ENCODE measurements at places on chromosomes 5 and 9.

GRCh38 chr5:150675069-150675468 lies 14.0 kb downstream of the MYOZ3 start:
- no peak for DNase-seq

DNA sequence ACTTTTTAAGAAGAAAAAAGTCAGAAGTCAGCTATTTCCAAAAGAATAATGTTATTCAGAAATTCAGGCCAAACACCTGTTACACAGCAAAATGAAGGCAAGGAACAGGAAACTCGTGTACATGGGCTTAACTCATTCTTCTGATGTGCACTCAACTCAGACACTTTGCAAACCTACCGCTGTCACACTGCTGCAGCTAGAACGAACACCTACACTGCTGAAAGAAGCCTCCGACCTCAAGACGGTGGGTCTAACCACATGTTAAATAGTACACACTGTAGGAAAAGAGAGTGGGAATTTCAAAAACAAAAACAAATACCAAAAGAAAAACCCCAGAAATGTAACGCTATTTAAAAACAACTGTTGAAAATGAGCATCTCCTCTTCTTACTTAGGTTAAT lies 384.5 kb downstream of the IRX1 start:
- no peak for DNase-seq

DNA sequence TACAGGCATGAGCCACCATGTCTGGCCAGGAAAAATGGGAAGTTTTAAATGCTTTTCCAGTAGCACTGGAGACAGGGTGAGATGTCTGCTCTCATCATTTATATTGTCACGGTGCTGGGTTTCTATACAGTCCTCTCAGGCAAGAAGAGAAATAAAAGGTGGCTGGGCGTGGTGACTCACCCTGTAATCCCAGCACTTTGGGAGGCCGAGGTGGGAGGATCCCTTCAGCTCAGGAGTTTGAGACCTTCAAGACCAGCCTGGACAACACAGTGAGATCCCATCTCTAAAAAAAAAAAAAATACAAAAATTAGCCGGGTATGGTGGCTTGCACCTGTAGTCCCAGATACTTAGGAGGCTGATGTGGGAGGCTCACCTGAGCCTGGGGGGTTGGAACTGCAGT lies 4.8 kb upstream of the GRIN1 start:
- no peak for DNase-seq

- DNase-seq = peak; percentile 9
Observed at GRCh38 chr9:132351404-132352045, 3.3 kb downstream of the SETX start.

- DNase-seq = no peak
Observed at GRCh38 chr9:124932333-124932732, 8.6 kb downstream of the GOLGA1 start.

DNA sequence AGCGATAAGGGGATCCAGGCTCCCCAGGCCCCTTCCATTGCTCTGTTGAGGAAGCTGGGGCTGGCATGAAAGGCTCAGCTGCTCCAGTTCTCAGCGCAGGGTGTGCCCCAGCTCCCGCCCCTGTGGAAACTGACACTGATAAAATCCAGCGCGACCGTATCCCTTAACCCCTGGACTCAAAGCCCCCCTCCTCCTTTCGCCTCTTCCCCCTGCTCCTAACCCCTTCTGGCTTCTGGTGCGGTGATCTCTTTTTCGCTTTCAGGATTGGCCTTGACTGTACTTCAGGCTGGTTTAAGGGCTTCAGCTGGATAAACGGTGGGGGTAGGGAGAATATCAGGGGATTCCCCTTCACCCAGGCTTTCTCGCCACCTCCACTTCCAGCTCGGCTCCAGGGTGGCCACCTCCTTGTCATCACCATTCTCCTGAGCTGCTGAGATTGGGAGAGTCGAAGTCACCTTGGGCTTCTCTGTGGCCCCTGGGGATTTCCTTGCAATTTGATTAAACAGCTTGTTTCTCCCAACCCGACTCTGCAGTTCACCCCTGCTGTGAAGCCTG lies 843 bp downstream of the BSPRY start:
- DNase-seq = no peak

GRCh38 chr9:128244091-128244836 lies 31.5 kb downstream of the GOLGA2 start:
- DNase-seq = no peak

GRCh38 chr9:5593904-5594303 lies 35.0 kb upstream of the RIC1 start:
- DNase-seq = no peak

DNA sequence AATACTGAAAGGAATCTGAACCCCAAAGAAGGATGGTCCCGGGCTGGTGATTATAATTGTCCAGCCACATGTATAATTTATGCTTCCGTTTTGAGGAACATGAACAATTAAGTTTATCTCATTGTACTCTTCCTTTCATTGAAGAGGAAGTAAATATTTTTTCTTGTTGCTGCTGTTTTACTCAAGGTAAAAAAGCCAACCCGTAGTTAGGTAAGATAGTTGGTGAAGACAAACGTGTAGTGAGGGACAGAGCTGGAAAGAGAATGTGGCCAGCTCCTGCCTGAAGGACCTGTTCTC lies 5.1 kb downstream of the RCL1 start:
- no peak for DNase-seq

- no peak for DNase-seq
Observed at GRCh38 chr9:87451149-87451548, 46.5 kb upstream of the DAPK1 start.

DNA sequence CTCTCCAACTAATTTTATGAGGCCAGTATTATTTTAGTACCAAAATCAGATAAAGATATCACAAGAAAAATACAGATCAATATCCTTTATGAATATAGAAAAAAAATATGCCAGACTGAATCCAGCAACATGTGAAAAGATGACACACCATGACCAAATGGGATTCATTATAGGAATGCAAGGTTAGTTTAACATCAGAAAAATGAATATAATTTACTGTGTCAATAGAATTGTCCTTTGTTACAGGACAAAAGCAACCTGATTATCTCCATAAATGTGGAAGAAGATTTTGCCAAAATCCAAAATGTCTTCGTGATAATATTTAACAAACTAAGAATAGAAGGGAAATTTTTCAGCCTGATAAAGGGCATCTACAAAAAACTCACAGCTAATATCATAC lies 66.4 kb upstream of the DAB2 start:
- DNase-seq = no peak

GRCh38 chr5:167528651-167529050 lies 762.8 kb upstream of the WWC1 start:
- no peak for DNase-seq

DNA sequence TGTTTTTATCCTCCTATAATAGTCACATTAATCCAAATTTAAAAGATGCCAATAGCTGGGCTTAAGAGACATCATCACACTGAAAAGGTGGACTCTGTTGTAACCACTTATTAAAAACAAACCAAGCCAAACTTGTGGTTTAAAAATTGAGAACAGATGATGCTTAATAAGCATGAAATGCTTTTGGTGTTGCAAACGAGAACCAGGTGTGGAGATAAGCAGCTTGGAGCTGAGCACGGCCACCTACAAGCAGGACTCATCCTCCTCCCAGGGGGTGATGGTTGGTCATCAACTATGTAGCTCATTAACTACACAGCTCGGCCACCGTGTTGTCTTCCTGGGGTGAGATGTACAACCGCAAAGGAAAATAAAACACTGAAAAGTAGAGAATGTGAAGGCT lies 154.4 kb downstream of the NPR3 start:
- DNase-seq = no peak

- DNase-seq = no peak
Observed at GRCh38 chr9:81874931-81875330, 53.3 kb upstream of the SPATA31D4 start.

- no peak for DNase-seq
Observed at GRCh38 chr5:73274881-73275663, 102.1 kb downstream of the TMEM174 start.

- no peak for DNase-seq
Observed at GRCh38 chr9:33315371-33315770, 25.1 kb downstream of the NFX1 start.

DNA sequence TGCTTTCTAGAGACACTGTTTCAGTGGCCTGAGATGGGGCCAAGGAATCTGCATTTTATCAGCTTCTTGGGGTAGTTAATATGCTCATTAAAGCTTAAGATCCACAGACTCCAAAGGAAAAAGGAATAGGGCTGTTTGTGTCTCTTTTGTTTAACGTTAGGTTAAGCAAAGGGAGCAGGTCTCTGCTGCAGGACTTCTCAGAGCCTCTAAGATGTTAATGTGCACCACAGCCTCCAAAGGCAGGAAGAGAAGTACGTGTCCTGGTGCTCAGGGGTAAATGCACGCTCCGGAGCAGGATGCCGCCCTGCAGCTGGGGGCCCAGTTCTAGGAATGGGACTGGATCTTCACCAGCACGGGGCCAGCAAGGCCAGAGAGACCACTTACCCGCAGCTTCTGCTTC lies 19.6 kb downstream of the SPARC start:
- DNase-seq = no peak

GRCh38 chr5:16707168-16707868 lies 90.5 kb upstream of the RETREG1 start:
- no peak for DNase-seq

GRCh38 chr9:73371801-73372200 lies 220.1 kb downstream of the ANXA1 start:
- DNase-seq = no peak

DNA sequence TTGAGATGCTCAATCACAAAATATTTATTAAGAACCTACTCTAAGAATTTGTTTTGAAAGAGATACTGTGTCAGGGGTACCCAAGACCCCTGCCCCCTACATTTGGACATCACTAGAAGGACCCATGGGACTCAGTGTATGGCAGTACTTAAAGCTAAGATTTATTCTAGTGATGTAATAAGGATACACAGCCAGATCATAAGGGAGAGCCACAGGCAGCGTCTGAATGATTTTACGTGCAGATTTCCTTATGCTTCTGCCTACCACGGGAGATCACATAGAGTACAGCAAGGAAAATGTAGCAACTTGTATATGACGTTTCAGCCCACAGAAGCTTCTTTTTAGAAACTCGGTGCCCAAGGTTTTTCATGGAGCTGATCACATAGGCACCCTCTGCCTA lies 172.9 kb downstream of the DEPDC1B start:
- DNase-seq = no peak

DNA sequence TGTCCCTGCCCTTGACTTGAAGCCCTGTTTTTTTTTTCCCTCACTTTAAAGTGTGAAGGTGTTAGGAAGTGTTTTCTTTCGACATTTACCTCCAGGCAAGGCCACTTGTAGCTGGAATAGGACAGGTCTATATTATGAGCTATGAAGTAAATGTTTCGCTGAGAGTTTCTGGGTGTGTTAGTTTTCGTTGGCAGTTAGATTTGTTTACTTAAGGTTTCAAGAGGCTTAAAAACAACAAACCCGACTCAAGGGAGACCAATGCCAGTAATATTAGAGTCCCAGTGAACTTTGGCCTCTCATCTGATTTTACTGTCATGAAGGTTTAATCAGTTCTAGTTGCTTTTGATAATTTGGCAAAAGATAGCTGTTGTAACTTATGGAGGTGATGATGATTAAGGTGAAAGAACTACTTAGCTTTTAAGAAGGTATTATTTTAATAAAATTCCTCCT lies 25.2 kb downstream of the OCLN start:
- DNase-seq = no peak

DNA sequence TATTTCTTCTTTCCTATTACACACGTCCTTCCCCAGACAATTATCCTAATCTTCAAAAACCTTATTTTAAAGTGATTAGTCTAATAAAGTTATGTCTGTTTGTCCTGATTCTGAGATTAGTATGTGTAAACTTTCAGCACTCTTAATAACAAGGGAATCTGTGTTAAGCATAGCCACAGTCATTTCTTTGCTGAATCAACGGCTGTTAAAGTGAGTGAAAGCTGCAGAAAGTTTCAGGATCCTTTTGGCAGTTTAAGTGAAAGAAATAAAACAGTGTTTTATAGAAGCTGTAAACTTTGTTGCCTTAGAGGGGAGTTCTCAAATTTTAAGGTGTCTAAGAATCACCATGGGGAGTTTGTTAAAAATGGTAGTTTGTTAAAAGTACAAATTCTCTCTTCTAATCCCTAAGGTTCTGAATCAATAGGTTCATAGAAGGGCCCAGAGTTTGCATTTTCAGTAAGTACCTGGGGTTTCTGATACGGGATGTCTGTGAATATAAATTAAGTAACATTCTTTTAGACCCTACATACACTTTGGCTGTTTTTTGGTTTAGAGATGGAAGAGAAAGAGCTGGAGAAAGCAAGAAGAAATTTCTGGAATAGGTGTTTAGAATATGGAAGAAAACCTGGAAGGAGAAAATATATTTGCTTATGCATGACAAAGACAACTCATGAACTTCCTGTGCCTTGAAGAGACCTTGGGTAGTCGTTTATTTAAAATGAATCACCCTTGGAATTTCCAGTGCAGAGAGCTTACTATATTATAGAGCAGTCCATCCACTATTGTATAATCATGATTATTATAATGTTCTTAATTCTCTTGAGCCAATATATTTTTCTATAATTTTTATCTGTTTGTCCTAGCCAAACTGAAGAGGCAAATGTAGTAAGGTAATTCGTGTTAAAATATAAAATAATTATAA lies 45.7 kb downstream of the SCAMP1 start:
- no peak for DNase-seq

DNA sequence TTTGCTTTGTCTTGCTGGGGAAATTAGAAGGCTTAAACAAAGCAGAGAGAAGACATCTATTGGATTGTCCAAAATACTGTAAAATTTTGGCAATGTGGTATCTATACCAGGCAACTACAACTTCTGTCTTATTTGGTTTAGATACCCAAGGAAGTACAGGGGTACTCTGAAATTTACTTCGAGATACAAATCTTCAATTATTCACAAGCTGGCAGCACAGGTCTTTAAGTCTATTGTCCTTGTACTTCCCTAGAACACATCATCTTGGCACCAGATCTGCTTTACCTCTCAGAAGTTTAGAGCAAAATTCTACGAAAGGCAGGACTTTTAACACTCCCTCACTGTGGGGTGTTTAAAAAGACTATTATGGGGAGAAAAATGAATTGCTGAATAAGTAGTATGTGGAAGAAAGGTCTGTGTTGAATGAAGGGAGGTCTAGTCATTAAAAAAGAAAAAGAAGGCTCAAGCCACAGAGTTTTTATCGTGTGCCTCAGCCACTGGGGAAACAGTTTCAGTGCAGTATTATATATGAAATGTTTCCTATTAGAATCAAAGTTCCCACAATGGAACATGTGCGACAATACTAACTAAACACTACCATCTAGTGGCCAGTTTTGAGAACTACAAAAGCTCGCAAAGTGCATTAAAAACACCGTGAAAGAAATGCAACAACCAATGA lies 93.7 kb downstream of the PDE4D start:
- DNase-seq = peak; percentile 59

GRCh38 chr5:20020247-20020646 lies 32.2 kb upstream of the CDH18 start:
- DNase-seq = no peak

- DNase-seq = no peak
Observed at GRCh38 chr5:107435061-107435460, 235.7 kb downstream of the EFNA5 start.

- DNase-seq = no peak
Observed at GRCh38 chr5:91898019-91898418, 514.9 kb upstream of the ARRDC3 start.

GRCh38 chr5:109532773-109533364 lies 123.1 kb upstream of the PJA2 start:
- no peak for DNase-seq
